ENCODE measurements at places on chromosomes 6 and 20.

DNA sequence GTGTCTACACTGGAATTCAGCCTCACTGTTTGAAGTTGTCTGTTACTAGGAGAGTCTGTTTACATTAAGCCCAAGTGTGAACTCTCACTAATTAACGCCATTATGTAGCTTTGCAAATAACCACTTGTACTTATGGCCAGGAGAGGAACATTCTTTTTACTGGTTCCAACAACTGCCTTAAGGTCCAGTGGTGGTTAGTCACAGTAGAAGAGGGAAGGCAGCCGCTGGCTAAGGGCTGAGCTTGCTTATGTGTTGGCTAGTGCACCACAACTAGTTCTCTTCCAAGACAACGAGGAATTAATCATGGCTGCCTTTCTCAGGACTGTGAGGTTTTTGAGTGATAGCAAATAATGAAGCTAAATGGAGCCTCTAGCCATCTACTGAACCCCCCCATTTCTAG, 14.9 kb upstream of the SLC22A23 start:
- DNase-seq: no peak

DNA sequence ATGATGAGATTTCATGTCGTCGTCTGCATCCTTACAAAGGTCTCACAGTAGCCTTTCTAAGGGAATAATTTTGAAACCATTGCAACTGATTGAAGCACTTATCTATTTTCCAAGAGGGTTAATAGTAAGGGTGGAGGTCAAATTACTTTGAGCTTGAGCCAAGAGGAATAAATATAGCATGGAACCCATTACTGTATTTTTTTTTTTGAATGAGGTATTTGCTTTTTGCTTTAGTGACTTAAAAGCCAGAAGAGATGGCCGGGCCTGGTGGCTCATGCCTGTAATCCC, 78.3 kb downstream of the SCAND1 start:
- no peak for DNase-seq

- no peak for DNase-seq
These were observed 674.5 kb downstream of the PRKN start for GRCh38 chr6:162053084-162053483.

DNA sequence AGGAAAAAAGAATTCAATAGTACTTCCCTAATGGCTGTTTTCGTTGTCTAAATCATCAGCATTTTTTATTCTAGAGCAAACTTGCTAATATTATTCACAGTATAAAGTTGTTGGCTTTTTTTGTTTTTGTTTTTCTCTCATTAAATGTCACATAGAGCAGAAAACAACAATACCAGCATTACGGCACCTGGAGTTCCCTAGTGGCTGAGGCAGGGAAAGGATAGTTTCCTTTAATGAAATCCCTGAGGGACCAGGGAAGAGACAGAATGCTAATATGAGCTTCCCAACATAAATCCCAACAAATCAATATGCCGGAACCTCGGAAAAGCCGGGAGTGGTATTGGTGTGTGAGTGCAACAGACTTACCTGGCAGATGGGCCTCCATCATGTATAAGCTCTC, 235.2 kb upstream of the ASCC3 start:
- no peak for DNase-seq

GRCh38 chr20:34347571-34347970, 15.5 kb upstream of the ITCH start:
- DNase-seq: no peak

DNA sequence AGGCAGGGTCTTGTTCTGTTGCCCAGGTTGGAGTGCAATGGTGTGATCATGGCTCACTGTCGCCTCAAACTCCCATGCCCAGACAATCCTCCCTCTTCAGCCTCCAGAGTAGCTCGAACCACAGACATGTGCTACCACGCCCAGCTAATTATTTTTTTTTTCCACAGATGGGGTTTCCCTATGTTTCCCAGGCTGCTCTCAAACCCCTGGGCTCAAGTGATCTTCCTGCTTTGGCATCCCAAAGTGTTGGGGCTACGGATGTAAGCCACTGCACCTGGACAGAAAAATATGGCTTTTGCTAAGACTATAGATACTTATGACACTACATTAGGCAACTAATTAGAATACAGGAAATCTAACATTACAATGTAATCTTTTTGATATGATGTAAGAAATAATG, 17.9 kb downstream of the RNF24 start:
- DNase-seq: no peak

DNA sequence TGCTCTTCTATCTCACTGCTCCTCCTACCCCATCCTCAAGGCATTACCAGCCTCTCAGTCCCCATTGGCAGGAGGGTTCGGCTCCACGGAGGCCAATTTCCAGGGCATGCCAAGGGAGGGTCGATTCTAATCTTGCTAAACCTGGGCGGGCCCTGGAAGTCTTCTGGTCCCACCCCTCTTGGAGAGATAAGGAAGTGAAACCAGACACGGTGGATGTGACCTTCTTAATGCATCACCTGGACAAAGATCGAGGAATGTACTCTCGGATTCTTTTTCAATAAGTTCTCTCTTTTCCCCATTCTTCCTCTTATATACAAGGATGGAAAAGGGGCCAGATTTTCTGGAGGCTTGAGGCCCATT, 112.2 kb upstream of the ARMC2 start:
- no peak for DNase-seq

DNA sequence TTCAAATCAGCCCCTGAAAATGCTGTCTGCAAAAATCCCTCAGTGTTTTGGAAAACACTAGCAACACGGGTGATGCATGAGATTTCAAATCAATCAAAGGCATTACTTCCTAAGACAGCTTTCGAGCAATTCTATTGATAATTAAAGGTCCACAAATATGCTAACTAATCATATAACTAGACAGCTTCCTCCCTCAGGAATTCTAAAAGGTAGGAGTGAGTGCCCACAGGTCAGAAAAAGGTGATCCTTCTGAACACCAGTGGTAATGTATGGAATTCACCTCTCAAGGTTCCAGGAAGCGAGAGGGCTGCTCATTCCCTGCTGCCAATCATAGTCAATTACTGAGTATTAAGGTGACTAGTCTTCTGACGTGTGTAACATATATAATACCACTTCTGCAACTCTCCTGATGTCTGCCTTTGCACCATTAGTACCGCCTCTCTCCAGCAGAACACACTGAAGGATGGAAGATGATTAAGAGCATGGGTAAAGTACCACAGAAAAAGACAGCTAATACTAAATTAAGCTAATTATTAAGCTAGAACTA, 16.4 kb downstream of the MAN1A1 start:
- no peak for DNase-seq

DNA sequence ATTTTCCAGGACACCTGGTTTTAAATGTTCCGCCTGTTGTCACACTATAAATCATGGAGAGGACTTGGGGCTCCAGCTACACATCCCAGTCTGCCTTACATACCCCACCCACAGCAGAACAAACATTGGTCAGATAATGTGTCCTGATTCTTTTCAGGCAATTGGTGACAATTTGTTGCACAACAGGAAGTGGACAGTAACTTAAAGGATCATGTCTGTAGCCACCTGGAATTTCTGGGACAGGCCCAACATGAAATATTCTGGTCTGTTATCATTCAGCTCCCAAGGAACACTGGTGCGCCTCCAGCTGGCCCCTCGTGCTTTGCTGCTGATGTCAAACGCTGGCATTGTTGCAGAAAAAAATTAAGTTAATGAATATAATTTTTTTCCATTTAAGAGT, 117.2 kb downstream of the SOBP start:
- no peak for DNase-seq

All from CD4-positive, alpha-beta T cell treated with Interferon alpha-2 for 1 hour (primary cell).